Smooth muscle cell of the umbilical artery (primary cell): ENCODE measurements at places on chromosomes 5 and 9. TPM values are rescaled to one million over a fixed set of nuclear protein-coding genes. Genes with fewer than 3 reads are reported as not detected.

RGP1 gene
- total RNA-seq: 12.5 and 21.2 TPM in 2 replicates

ANKHD1 gene
- total RNA-seq: 43.9 and 69.1 TPM in 2 replicates

KIAA0825 gene
- total RNA-seq: 3.1 and 5.0 TPM in 2 replicates

MARCOL gene
- not detected in 2 replicates for total RNA-seq

EIF4E1B gene
- total RNA-seq: not detected in 2 replicates

CHSY3 gene
- total RNA-seq: 43.7 and 53.7 TPM in 2 replicates

KIF20A gene
- total RNA-seq: 3.9 and 27.8 TPM in 2 replicates

OTULIN gene
- 23.8 and 23.9 TPM in 2 replicates for total RNA-seq

OTP gene
- not detected in 2 replicates for total RNA-seq

CDKN2A gene
- 25.8 and 27.9 TPM in 2 replicates for total RNA-seq

KIF12 gene
- not detected in 2 replicates for total RNA-seq

ST8SIA4 gene
- 20.9 and 44.2 TPM in 2 replicates for total RNA-seq

HAVCR2 gene
- total RNA-seq: 0.09 TPM in 1 of 2 replicates, not detected in the other

KCNMB1 gene
- 0.05 TPM in 1 of 2 replicates, not detected in the other for total RNA-seq

RORB gene
- total RNA-seq: under 0.01 and 0.09 TPM in 2 replicates

ECM2 gene
- 0.59 and 0.65 TPM in 2 replicates for total RNA-seq

ABCA2 gene
- 46.0 and 68.3 TPM in 2 replicates for total RNA-seq

FOXD4L6 gene
- total RNA-seq: 0.30 and 0.37 TPM in 2 replicates

SELENOP gene
- 0.32 and 1.8 TPM in 2 replicates for total RNA-seq

UGCG gene
- 71.6 and 167 TPM in 2 replicates for total RNA-seq

RNF38 gene
- 7.7 and 15.0 TPM in 2 replicates for total RNA-seq

NCS1 gene
- 79.9 and 127 TPM in 2 replicates for total RNA-seq

DND1 gene
- total RNA-seq: 0.18 and 0.30 TPM in 2 replicates

ACTBL2 gene
- total RNA-seq: 0.89 and 1.4 TPM in 2 replicates

BAAT gene
- total RNA-seq: 0.23 TPM in 1 of 2 replicates, not detected in the other

TAS2R1 gene
- total RNA-seq: not detected in 2 replicates

SLC28A3 gene
- total RNA-seq: 0.59 and 1.0 TPM in 2 replicates

SLC22A5 gene
- 4.2 and 4.8 TPM in 2 replicates for total RNA-seq

FST gene
- total RNA-seq: 12.9 and 16.6 TPM in 2 replicates

INSL6 gene
- total RNA-seq: not detected in 2 replicates

NKD2 gene
- 0.59 TPM in 1 of 2 replicates, not detected in the other for total RNA-seq

GNA14 gene
- 0.05 TPM in 1 of 2 replicates, not detected in the other for total RNA-seq

LCN6 gene
- not detected in 2 replicates for total RNA-seq

SLC4A9 gene
- not detected in 2 replicates for total RNA-seq

MTX3 gene
- 15.5 and 19.3 TPM in 2 replicates for total RNA-seq

BHMT gene
- not detected in 2 replicates for total RNA-seq

SLC34A1 gene
- total RNA-seq: not detected in 2 replicates

NR5A1 gene
- total RNA-seq: not detected in 2 replicates

TERT gene
- total RNA-seq: not detected in 2 replicates

PCA3 gene
- total RNA-seq: not detected in 2 replicates

FER gene
- 44.5 and 56.6 TPM in 2 replicates for total RNA-seq

C9orf50 gene
- not detected in 2 replicates for total RNA-seq

F12 gene
- total RNA-seq: 0.51 and 0.89 TPM in 2 replicates

ABO gene
- not detected in 2 replicates for total RNA-seq

CTNNAL1 gene
- 54.3 and 103 TPM in 2 replicates for total RNA-seq

TMEM174 gene
- not detected in 2 replicates for total RNA-seq

ZDHHC21 gene
- total RNA-seq: 16.6 and 19.2 TPM in 2 replicates

SLC1A3 gene
- total RNA-seq: 5.3 and 14.3 TPM in 2 replicates

DDX4 gene
- total RNA-seq: 0.05 TPM in 1 of 2 replicates, not detected in the other

IRGM gene
- total RNA-seq: not detected in 2 replicates

LCN12 gene
- 0.30 and 0.51 TPM in 2 replicates for total RNA-seq

OR1J2 gene
- not detected in 2 replicates for total RNA-seq

LRRC26 gene
- not detected in 2 replicates for total RNA-seq

FLT4 gene
- total RNA-seq: 0.30 and 0.46 TPM in 2 replicates

SVEP1 gene
- total RNA-seq: 9.2 and 15.4 TPM in 2 replicates

ERP44 gene
- total RNA-seq: 19.0 and 21.4 TPM in 2 replicates
